ENCODE measurements at places on chromosomes 5 and 9.

DNA sequence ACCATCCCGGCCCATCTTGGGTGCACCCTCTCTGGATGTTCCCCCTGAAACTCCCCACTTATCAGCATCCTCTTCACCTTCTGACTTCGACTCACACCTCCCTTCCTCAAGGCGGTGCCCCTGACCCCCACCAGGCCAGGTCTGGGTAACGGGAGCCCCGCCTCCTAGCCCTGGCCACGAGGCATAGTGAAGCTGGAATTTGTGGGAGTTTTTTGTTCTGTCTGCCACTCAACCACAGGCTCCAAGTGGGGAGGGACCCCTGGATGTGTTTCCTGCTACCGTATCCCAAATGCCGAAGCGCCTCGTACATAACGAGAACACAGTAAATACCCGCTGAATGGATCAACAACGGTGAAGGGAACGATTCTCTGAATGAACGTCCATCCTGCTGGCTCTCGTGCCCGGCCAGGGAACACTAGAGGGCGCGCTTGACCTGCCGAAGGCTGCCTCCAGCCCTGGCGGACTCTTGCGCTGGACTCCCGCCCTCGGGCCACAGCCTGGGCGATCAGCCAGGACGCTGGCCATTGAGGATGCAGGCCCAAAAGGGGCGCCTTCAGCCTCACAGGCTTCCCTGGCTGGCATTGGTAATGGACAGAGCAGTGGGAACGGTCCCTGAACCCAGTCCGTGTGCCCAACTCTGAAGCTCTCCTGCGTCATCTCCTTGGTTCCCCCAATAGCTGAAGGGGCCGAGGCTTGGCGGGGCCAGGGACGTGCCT lies 47.3 kb upstream of the PHYKPL start:
- no peak for DNase-seq

GRCh38 chr9:71352837-71353236 lies 231.4 kb upstream of the TRPM3 start:
- no peak for DNase-seq

DNA sequence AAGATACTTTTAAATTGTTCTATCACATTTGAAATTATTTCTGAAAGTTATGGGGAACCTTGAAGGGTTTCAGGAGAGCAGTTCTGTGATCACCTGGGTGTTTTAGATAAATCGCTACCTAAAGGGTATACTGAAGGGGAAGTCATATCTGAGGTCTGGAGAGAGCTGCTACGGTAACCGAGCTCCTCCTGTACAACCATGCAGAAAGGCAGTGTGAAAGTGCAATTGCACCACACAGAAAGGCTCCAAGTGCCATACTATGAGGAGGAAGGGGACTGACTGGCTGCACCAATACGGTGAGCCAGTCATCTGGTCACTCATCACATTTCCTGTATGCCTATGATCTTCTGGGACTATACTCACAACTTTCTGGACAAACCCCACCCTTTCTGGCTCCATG lies 241.4 kb upstream of the SLC24A2 start:
- DNase-seq: no peak

GRCh38 chr5:159833088-159833487 lies 83.2 kb upstream of the ADRA1B start:
- DNase-seq: no peak

DNA sequence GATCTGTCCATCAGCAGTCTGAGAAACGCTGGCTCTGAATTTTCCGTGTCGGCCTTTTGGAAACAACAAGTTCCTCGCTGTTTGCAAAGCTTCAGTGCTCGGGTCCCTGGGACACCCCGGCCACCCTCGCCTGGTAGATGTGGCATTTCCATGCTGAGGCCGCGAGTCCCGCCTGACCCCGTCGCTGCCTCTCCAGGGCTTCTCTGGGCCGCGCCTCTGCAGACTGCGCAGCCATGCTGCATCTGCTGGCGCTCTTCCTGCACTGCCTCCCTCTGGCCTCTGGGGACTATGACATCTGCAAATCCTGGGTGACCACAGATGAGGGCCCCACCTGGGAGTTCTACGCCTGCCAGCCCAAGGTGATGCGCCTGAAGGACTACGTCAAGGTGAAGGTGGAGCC lies 4.7 kb downstream of the NTNG2 start:
- no peak for DNase-seq

GRCh38 chr5:133140311-133140710 lies 88.5 kb downstream of the HSPA4 start:
- DNase-seq: no peak

DNA sequence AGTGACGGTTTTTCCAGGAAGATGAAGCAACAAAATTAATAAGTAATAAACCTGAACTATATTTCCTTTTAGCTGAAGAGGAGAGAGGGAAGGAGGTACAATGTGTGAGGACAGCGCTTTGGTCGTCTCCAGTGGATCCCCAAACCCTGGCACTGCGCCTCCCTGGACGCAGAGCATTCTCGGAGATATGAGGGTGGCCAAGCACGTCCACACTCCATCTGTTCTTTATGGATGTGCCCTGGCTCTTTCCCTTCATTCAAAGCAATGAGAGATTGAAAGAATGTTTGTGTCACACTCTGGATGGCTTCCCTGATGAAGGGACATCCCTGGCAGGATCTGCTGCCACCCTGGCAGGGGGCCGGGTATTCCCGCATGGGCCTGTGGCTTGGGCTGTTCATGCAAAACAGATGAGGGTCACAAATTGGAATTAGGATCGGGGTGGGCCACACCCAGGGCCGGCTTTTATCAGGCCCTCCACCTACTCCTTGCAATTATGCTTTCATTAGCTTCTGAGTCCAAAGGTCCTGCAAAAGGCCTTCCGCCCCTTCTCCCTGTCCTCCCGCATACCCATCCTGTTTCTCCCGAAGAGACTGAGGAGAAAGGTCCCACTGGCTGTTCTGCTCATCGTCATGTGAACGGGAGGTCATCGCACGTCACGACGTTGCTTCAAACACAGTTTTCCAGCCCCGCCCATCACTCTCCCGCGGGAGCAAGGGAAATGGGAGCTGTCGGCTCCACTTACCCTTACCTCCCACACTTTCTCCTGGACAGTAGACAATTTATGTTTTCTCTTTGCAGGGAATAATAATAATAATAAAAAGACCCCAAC lies 286.1 kb upstream of the IRX4 start:
- DNase-seq: no peak

GRCh38 chr9:34171753-34172535 lies 6.9 kb upstream of the UBAP1 start:
- DNase-seq: no peak

GRCh38 chr9:34400686-34401602 lies 24.2 kb upstream of the MYORG start:
- DNase-seq: no peak

DNA sequence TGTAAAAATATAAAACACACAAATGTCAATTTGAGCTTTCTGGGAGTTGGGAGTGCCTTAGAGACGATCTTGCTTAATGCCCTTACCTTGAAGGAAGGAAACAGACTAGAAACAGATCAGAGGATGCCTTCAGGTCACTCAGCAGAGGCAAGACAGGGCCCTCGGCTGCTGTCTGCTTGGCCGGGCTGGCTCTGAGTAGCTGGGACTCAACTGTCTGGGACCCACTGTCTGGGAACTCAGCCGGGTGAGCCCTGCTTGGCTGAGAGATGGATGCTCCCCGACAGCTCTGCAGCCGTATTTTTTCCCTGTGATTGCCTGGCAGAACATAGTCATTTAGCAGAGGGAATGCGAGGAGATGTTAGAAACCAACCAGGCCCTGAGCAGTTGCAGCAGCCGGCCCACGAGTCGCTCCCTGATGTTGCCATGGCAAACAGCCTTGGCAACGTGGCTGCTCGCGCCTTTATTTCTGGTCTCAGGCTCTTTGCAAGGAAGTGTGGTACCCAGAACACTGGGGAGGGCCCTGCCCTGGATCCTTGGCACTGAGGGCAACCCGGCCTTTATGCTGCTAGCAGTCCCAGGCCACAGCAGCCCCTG lies 10.9 kb downstream of the PPARGC1B start:
- DNase-seq: no peak

DNA sequence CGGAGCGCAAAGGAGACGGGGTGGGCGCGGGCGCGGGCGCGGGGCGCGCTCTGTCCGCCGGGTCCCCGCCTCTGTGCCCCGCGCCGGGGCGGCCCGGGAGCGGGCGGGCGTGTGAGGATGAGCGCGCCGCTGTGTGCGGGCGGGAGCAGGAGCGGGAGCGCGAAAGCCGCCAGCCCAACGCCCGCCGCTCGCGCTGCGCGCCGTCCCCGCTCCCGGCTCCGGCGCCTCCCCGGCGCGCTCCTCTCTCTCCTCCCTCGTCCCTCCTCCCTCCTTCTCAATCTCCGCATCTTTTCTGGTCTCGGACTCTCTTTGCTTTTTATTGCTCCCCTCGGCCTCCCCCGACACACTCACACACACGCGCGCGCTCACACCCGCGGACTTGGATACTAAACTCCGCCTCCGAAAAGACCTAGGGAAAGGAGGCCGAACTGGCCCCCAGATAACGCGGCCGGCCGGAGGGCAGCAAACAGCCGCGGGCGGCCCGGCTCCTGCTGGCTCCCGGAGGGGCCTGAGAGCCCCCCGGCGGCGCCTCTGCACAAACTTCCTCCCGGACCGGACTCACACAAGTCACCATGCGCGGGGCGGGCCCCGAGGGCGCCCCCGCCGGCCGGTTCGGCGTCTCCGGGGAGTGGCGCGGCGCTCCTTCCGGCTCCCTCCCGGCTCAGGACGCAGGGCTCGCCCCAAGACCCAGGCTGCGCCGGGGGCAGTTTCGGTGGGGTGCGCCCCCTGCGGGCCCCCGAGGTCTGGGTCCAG lies at the start of gene FIBCD1:
Gene FIBCD1, minus strand, starts transcription at position 596 of the 753 bp plus-strand sequence. CDS start 640 bp downstream, outside the sequence.
- no peak for DNase-seq

DNA sequence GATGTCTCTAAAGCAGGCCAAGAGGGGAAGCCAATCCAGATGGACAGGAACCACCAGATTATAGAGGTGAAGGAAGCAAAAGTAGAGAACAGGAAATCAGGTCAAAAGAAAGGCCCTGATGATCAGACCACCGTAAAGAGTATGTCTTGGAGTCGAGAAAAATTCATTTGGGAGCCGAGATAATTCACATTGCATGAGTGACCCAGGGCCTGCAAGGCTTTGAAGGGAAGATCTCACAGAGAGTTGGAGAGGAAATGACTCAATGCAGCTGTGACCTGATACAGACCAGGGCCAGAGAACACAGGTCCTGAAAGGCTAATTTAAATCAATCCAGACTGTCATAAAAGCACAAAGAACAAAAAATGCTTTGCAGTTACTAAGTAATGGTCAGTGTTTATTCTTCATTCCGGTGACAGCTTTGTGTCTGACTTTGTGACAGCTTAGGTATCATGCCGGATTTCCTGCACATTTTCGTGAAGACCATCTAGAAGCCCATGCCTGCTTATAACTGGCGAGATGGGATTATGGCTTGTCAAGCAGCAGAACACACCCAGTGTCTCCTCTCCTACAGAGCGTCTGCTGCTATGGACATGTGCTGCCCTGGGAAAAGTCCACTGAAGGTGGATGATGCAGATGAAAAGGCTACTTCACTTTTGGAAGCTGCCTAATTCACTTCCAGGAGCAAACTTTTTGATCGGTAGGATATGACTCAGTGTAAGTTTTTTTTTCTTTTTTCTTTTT lies 5.8 kb upstream of the ACTBL2 start:
- DNase-seq: no peak

GRCh38 chr5:158933494-158934318 lies 166.0 kb downstream of the EBF1 start:
- DNase-seq: no peak

DNA sequence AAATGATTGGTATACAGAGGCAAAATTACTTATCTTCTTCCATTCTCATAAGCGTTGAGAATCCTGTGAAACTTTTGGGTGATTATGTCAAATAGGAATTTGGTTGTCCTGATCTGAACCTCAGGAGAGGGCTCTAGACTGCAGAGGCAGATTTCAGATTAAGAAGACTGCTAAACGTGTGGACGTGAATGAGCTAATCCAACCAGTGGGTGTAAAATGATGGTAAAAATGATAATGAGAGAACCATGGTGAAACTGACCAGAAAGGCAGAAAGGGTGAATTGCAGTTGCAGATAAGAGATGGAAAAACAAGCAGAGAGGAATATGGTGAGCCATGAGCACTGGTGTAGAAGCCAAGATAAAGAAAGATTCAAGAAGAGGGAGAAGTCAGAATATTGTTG lies 1200.2 kb upstream of the CDH6 start:
- no peak for DNase-seq

GRCh38 chr9:20250791-20251190 lies 371.5 kb downstream of the MLLT3 start:
- no peak for DNase-seq

DNA sequence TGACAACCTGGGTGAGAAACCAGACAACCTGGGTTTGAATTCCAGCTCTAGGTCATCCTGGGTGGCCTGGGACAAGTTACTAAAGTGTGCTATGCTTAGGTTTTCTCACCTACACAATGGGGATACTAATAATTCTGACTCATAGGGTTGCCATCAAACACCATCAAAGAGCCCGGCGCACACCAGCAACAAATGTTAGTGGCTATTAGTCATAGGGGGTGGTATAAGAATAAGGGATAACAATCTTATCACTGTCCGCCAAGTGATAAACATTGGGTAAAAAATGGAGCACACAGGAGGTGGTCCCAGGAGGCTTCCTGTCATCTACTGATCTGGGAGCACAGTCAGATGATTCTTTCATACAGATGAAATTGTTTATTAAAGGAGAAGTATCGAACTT lies 61.4 kb upstream of the AFAP1L1 start:
- DNase-seq: no peak

GRCh38 chr5:144332265-144332664 lies 161.6 kb downstream of the KCTD16 start:
- DNase-seq: no peak

DNA sequence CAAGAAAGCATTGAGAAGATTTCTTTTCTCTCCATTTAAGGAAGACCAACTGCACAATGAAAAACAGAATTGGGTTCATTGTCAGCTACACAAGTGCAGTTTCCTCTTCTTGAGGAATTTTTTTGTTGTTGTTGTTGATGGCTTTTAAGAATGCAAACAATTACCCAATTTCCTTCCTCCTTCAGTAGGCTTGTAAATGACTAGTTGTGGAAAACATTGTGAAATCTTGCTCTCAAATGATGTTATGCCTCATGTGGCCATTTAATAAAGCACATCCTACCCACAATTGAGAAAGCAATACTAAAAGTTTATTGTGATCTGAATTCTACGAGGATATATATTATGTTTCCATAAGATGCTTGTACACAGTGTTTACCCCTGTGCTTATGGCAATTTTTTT lies 171.6 kb downstream of the FAM174A start:
- no peak for DNase-seq
